ENCODE measurements at places on chromosomes 11 and 22.

GRCh38 chr22:45994491-45995404 lies 17.8 kb upstream of the WNT7B start:
- DNase-seq, result peak; percentile 33

DNA sequence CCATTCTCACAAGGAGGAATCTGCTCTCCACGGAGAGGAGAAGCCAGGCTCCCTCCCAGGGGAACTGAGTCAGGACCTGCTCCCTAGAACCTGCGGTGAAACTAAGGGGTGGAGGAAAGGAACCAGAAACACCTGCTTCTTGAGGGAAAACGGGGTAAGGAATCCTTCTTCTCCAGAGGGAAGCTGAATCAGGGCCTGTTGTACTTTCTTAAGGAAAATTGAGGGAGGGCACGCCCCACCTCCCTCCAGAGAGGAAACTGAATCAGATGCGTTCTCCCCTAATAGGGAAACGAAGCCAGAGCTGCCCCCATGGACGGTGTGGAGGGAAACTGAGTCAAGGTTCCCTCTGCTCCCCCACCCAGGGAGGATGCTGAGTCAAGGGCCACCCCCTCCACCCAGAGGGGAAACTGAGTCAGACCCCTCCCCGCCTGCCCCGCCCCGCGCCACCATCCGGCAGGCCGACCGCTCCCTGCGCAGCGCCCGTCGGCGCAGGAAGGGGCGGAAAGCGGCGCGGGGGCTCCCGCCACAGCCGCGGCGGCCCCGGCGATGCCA lies 393 bp downstream of the RELA start:
- no peak for DNase-seq

GRCh38 chr22:36419177-36419911 lies 31.6 kb upstream of the MYH9 start:
- DNase-seq, result no peak

GRCh38 chr11:96337541-96338431 lies 5.2 kb downstream of the MAML2 start:
- DNase-seq, result no peak

DNA sequence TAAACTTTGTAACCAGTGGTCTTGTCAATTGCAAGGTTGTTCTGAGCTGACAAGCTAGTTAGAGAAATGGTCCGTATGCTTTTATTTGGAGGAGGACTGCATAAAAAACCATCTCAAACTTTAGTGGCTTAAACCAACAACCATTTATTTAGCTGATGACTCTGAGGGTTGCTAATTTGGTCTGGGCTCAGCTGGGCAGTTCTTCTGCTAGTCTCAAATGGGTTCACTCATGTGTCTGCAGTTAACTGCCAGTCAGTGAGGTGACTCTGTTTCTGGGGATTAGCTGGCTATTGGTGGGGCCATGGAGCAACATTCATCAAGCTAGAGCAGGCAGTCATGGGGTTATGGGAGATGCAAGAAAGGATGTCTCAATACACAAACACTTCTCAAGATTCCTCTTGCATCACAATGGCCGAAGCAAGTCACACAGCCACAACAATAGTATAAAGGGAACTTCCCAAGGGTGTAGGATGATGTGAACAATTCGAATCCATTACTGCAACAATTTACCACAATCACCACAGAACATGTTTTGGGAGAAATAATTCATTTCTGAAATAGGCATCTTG lies 521.9 kb downstream of the INSC start:
- DNase-seq, result no peak

DNA sequence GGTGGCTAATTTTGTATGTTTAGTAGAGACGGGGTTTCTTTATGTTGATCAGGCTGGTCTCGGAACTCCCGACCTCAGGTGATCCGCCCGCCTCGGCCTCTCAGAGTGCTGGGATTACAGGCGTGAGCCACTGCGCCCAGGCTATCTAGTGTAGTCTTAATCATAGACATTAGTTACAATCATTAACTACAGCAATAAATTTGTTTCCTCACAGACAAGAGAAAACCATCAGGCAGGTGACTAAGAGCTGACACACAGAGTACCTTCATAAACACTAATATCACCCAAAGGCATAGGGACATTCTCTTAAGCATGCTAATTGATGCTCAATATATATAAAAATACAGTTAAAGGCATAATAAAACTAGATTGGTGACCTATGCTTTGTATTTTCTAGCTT lies 19.4 kb downstream of the SDHD start:
- no peak for DNase-seq

GRCh38 chr11:133955081-133955891 lies 1.5 kb downstream of the IGSF9B start:
- DNase-seq, result no peak

DNA sequence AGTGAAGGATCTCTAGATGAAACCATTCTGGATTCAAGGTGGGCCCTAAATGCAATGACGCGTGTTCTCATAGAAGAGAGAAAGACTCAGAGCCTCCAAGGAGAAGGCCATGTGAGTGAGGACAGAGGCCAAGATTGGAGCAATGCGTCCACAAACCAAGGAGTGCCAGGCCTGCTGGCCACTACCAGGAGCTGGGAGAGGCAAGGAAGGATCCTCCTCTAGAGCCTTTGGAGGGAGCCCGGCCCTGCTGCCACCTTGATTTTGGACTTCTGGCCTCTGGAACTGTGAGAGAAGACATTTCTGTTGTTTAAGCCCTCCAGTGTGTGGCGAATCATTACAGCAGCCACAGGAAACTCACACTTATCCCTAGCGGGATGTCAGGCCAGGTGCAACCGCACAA lies 52.7 kb upstream of the SHANK2 start:
- no peak for DNase-seq

GRCh38 chr11:74466916-74467885 lies at the start of gene KCNE3:
TSS of gene KCNE3 (minus strand) at chr11:74467549. CDS start at chr11:74457563, 9,986 bp downstream.
- DNase-seq, result no peak

DNA sequence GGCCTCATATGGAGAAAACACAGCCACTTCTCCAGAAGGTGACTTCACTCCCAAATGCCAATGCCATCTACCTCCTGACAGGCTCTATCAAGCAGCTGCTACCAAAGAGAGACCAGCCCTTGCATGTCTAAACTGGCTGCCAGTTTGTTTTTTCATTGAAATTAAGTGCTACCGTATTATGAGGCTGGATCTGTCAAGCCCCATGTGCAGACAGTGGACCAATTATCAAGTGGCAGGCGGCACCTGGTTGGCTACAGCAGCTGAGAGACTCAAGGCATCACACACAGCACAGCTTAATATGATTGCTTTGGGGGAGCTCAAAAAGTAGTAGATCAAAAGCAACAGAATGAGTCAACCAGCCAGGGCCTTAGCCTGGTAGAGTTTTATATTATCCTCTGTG lies 1293.0 kb upstream of the TENM4 start:
- no peak for DNase-seq

DNA sequence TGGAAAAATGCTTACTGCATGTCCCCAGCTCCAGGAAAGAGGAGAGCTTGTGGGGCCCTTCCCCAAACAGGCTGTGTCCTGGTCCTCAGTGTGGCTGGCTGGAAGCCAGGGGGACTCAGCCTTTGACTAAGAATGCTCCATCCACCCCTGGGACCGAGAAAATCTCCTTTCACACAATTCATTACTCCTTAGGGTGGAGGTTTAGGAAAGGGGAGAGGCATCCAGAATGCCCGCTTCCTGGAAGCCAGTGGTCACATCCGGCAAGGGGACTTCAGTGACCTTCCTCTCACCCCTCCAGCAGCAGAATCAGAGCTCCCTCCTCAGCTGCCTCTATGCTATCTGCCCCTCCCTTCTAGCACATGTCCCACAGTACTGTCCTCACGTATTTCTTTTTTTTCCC lies 21.9 kb downstream of the ATG16L2 start:
- DNase-seq, result no peak

DNA sequence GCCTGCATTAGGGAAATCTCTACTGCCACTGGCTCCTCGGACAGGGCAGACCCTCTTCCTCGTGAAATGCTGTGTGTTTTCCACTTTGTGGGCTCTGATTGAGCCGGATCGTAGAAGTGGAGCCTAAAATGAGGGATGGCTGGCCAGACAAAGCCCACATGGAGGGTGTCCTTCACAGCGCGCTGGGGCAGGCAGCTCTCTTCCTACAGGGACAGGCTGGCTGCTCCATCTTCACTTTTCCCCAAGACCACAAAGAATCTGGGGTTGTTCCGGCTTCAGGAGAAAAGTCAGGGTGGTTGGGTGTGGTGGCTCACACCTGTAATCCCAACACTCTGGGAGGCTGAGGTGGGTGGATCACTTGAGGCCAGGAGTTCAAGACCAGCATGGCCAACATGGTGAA lies 94.9 kb downstream of the MORC2 start:
- DNase-seq, result no peak

DNA sequence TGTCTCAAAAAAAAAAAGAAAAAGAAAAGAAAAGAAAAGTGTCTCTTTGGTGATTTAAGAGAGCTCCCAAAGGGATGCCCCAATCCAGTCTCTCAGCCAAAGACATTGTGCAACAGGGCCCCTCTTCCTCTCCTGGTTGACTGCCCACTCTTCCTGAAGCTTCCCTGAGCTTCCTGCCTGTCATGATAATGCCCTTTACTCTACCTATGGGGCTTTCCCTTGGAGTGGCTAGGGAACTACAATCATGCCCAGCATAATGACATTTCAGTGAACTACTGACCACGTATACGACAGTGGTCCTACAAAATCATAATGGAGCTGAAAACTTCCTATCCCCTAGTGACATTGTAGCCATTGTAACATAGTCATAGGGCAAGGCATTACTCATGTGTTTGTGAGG lies 118.0 kb downstream of the RASSF10 start:
- no peak for DNase-seq

GRCh38 chr22:27386186-27386585 lies 415.4 kb downstream of the MN1 start:
- DNase-seq, result no peak

GRCh38 chr11:35272391-35272902 lies 133.5 kb downstream of the CD44 start:
- DNase-seq, result no peak

DNA sequence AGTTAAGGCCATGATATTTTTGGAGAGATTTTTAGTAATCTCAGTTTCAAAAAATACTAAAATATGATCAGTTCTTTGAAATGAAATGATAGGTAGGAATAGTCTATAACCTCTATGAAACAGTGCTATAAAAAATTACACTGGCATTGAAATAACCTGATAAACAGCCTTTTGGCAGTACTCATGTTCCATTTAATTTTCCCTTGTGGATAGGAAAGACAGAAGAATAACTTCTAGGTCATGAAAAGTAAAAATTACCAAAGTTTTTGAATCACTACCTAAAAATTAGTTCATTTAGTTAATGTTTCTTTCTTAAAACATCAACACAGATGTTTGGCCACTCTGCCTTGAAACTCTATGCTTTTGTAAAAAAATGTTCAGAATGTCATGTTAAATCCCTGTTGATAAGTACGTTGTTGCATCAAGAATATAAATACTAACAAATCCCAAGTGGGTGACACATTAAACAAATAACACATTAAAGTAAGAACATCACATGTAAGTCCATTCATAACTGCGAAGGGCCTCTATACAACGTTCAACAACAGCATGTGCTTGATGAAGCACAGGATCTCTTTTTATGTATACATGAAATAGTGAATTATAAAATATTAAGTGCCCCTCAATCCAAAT lies 290.2 kb downstream of the SWAP70 start:
- DNase-seq, result no peak

DNA sequence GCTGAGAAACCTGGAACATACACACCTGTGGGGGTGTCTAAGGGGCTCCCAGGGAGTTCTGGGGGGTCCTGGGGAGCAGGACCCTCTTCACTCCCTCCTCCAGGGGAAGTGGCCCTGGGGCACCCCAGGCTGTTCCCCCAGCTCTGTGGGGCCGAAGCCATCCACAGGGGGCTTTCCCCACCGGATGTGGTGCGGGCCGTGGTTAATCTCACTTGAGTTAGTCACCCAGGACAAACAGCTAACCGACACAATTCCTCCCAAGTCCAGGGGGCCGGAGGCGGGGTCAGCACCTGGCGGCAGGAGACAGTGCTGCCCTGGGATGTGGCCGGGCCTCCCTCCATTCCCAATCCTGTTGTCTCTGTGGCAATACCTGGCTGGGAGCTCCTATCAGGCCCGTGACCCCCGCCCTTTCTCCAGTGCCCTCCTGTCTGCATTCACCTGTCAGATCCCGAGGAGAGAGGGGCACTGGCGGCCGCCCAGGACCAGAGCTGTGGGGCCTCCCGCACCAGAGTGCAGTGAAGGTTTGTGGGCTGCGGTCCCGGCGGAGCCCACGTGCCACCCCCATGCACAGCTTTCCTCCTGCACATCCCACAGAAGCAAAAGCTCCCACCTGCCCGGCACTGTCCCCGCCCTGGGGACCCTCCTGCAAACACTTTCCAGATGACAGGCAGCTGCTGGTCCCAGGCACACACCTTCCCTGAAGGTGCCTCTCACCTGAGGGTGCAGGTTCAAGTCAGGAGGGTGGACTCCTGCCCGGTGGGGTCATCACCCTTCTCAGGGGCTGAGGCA lies 5.2 kb upstream of the MUC5AC start:
- DNase-seq, result no peak

DNA sequence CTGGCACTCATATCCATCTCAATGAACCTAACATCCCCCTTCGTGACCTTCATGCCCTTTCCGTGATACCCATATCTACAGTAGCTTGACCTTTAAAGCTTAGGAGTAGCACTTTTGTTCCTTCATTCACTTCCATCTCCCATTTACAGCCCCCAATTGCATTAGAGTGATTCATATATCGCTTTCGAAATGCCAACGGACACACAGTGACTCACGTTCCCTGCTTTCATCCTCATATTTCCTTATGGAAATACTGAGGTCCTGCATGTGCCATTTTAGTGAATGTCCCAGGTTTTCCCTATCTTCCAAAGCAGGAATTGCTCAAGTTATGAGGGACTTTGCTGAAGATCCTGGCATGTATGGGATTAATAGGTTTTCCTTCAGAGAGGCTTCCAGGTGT lies 44.3 kb upstream of the CEP126 start:
- DNase-seq, result peak; percentile 36

DNA sequence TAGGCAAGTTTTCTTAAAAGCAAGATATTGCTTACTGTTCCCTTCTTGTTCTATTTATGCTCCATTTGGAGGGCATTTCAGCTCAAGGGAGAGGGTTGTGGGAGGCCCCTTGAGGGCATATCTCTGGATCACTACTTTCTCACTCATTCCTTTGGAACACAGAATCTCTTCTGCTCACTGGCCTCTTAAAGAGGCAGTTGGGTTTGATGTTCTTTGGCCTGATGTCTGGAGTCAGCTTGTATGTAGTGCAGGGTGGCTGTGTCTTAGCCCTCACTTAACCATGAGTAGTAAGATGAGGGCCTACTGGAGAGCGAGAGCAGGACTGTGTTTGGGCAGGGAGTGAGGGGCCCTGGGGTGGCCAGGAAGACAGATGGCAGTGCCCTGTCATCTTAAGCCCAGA lies 3.6 kb downstream of the INCENP start:
- DNase-seq, result no peak

DNA sequence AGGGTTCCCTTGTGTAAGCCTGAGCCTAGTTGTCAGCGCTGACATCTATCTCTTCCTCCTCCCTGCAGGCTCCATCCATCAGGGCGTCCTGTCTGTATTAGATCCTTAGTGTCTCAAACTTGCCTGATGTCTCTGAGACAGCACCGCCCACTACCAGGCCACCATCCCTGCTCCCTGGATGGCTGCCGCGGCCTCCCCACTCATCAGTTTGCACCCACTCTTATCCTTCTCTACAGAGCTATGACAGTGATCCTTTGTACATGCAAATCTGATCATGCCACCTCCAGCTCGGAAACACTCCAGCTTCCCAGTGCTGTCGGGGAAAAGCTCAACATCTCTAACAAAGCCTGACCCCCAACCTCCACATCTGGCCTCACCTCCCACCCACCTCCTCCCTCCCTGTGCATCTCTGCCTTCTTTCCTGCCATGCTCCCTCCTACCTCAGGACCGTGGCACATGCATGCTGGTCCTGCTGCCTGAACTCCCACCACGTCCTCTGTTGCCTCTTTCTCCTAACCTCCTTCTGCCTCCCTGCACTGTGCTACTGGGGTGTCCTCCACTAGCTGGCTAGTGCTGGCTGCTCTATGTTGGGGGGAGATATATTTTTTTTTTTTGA lies 61.6 kb upstream of the EIF3D start:
- no peak for DNase-seq
